ENCODE measurements at places on chromosomes 11 and 22.

GRCh38 chr11:116035977-116036376, 531.8 kb upstream of the CADM1 start:
- DNase-seq, result no peak

DNA sequence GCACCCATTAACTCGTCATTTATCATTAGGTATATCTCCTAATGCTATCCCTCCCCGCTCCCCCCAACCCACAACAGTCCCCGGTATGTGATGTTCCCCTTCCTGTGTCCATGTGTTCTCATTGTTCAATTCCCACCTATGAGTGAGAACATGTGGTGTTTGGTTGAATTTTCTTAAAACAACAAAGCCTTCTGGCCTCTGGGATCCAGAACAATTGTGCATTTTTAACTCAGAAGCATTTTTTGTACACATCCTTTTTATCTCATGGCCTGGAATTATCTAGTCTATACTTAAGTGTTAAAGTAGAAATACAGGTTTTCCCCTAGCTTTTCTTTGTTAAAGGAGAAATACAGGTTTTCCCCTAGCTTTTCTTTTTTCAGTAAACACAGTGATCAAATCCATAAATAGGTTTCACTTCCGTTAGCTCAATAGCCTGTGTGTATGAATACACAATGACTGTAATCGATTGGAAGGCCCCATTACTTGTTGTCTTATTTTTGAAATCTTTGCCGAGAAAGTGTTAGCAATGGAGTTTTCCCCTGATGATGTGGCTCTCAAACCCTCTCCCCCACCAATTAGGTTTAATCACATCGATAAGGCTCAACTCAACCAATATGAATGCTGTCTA, 125.6 kb upstream of the PITPNB start:
- DNase-seq, result no peak

DNA sequence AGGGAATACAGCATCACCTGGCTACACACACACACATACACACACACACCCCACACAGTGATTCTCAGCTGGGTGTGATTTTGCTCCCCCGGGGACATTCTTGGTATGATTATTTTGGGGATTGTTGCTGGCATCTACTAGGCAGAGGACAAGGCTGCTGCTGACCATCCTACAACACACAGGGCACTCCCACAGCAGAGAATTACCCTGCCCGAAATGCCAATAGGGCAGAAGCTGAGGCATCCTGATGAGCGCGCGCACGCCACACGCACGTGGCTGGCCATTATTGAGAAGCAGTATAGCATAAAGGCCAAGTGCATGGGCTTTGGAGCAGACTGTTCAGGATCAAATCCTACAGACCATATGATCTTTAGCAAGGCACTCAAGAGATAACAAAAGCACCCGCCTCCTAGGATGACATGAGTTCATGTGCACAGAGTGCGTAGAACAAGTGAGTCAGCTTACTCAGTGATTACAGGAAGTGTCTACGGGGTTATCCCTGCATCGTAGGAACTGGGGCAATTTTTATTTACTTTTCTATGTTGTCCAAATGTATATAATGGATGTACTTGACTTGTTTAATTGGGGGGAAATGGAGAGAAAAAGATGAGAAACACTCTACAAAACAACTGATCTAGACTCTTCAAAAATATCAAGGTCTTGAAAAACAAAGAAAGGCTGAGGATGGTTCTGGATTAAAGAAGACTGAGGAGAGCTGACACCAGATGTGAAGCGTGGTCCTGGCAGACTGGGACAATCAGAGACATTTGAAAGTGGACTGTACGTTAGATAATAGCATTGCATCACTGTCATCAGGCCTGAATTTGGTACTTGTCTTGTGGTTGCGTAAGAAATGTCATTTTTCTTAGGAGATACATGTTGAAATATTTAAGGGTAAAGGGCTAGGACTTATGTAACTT, 7.2 kb upstream of the EHD1 start:
- peak; percentile 59 for DNase-seq

- no peak for DNase-seq
Observed at GRCh38 chr11:119438599-119438998, 15.6 kb upstream of the THY1 start.

DNA sequence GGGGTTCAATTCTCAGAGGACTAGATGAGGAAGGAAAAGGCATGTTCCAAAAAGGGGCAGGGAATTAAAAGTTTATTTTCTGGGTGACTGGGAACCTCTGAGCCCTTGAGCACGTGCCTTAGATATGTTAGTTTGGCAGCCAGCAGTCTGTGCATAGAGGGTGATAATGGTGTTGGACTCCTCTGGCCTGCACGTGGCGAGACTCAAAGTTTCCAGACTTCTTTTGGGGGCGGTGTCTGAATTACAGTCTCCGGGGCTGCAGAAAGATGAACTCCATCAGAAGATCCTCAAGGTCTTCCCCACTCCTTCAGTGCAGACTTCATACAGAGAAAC, 861 bp upstream of the ZNRF3 start:
- DNase-seq, result no peak

GRCh38 chr11:1226226-1226985, 3.5 kb downstream of the MUC5B start:
- no peak for DNase-seq

DNA sequence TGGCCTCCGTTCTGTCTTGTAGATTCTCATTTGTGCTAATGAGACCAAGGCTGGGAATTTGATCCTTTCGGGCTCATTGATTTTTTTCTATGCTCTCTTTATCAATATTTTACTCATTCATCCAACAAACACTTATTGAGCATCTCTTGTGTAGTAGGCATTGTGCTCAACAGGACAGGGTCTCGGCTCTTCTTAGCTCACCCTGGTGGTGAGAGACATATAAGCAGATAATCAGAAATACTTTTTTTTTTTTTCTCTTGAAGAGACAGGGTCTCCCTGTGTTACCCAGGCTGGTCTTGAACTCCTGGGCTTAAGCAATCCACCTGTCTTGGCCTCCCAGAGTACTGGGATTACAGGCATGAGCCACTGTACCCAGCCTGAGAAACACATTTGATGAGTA, 48.0 kb upstream of the SLC5A1 start:
- no peak for DNase-seq

- DNase-seq, result no peak
Observed at GRCh38 chr22:30020511-30020910, 59.8 kb upstream of the HORMAD2 start.

- DNase-seq, result no peak
Observed at GRCh38 chr11:134761386-134761785, 349.3 kb upstream of the B3GAT1 start.

DNA sequence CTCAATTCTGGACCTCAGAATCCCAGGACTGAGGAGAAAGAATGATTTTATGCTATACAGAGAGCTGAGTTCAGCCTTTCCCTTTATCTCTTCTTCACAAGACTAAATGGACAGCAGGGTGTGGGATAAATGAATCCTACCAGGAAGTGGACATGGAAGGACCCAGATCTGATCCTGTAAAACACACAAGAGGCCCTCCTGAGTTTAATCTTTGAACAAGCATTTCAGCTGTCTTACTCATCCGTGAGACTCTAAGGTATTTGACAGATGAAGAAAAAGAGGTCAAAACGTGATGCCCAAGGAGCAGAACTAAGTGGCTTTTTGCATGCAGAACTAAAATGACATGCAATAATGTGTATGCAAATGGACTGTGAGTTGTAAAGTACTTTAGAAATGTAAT, 511.3 kb downstream of the DLG2 start:
- DNase-seq, result no peak

DNA sequence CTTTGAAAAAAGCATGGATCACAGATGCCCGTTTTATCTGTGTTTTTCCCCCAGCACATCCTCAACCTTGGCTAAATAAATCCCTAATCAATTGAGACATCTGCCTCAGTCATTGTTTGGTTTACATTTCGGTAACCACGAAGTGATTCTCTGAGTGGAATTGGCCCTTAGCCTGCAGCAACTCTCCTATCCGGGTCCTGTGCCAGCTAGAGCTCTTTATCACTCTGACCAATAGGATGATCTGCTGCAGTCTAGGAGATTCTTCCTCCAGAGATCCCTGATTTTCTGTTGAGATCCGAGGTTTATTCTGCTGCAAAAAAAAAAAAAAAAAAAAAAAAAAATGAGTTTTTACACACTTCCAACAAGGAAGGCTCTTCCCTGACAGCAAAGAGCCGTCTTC, 137.3 kb downstream of the KCNA4 start:
- no peak for DNase-seq

GRCh38 chr22:32745251-32745995, 56.1 kb upstream of the TIMP3 start:
- no peak for DNase-seq

DNA sequence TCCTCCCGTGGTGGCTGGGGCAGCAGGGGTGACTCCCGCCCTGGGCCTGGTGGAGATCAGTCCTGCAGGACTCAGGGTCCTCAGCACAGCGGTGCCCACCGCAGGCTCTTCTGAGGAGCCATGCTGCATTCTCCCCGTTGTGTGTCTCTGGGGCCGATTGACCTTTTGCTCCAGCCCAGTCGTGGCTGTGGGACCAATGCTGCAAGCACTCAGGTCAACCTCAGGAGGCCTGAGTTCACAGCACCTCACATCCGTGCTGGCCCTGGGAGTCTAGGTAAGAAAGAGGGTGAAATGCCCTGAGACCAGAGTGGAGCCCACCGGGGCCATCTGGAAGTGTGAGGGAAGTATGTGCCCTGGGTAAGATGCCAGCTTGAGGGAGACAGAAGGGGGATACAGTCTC, 316.1 kb upstream of the B3GAT1 start:
- no peak for DNase-seq

- DNase-seq, result no peak
Observed at GRCh38 chr22:44497218-44497904, 672 bp downstream of the RTL6 start.

DNA sequence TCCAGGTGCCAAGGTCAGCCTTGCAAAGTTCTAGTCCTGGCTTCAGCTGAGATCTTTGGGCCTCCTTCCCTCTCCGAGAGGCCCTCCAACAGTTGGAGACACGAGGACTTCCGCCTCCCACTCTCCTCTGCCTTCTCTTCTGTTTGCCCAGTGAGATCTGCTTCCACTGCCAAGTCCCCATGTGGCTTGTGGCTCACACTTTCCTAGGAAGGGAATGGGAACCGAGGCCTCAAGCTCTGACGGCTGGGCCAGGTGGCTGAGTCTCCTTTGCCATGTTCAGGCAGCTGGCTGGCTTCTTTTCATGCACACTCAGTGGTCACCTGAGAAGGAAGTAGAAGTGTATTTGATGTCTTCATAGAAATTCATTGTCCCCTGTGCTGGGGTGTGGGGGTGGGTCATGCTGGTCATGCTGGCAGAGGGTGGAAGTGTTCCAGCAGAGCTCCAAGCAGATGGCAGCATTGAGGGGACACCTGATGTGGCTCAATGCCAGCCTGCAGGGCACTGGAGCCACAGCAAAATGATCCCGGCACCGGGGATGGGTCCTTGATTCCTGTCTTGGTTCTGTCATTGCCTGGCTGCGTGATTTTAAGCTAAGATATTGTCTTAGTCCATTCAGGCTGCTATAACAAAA, 130.4 kb downstream of the ADAMTS15 start:
- no peak for DNase-seq

DNA sequence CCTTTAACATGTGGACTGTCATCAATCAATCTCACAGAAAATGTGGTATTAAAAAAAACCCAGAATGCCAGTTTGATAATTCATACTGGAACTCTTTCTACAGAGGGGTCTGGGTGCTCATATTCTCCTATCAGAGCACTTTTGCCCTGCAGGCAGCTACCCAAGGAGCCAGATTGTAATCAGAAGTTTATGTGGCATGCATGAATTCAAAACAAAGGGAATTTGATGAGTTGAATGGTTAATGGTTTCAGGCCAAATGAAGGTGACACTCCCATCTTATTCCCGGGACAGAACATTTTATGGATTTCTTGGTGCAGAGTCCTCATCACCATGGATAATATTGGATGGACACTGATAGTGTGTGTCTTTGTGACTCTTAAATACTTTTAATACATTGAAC, 38.4 kb upstream of the CLPB start:
- no peak for DNase-seq

DNA sequence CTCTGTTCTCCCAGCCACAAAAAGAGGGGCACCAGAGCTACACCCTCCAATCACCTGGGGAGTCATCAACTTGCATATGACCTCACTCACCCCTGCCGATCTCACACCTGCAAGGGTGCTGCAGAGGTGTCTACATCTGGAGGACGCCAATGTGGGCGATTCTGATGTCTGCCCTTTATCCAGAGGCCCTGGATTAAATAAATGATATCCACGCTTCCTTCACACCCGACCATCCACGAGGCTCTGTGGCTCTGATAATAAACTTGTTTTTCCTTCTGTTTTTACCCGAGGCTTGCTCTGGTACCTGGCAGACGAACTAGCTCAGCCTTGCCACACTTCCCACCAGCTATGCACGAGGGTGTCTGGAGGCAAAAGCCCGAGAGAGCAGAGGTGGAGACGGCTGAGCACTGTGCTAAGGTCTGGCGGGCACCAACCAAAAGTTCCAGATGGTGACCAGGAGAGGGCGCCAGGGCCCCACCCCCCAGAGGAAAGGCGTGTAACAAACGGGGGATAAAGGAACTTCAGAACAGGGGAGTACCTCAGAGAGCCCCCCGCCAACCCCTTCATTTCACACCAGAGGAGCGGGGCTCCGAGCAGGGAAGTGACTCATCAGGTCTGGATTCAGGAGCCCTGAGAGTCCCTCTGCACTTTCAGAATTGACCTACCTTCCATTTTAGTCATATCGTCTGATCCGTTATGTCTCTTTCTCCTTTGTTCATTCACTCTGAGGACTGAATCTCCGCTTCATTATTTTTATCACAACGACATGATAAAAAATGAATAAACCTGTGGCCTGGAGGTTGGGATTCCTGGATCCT, 13.5 kb downstream of the SCN3B start:
- peak; percentile 81 for DNase-seq

DNA sequence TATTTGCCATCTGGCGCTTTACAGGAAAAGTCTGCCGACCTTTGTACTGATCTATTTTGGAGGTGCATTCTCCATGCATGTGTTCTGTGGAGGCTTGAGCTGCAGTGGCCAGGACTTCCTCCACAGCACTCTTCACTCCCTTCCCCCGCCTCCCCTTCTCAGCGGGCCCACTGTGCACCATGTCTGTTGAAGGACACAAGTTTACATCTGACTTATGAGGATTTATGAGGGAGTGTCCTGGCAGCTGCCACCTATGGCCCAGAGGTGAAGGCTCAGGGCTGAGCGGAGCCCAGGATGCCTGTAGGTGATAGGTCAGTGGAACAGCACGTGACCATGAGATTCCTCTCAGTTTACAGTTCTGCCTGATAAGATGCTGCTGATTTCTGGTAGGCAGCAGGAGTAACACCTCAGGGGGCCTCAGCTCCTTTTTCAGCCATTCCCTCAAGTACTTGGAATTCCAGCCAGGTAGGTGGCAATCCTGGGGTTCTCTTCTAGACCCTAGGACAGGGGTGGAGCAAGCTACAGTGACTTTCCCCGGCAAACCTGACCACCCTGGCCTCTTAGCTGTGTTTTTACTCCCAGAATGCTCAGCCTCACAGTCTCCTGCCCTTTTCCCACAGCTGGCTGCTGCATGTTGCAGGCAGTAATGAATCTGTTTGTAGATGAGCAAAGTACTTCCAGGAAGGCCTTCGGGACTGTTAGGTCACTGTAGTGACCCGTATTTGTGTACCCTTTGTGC, 59.9 kb downstream of the PPFIBP2 start:
- DNase-seq, result no peak

DNA sequence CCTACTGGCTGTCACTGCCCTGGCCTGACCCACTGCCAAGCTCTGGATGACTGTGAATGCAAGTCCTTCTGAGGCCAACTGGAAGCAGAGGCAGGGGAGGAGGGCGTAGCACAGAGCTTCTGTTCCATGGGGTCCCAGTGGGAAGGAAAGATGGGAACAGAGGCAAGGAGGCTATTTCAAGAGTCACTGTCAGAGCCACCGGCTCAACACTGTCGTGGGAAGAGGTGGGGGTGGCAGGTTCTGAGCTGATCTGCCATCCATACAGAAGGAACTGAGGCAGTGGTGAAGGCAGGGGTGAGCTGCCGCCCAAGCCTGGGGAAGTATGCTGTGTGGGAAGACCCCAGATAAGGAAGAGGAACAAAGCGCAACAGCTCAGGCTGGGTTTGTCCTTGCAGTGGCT, 54.7 kb downstream of the SGSM3 start:
- no peak for DNase-seq
